NCI-H446 treated with DMSO at 0.1 percent for 48 hours (cell line): ENCODE measurements at places on chromosomes 13 and 19.

DNA sequence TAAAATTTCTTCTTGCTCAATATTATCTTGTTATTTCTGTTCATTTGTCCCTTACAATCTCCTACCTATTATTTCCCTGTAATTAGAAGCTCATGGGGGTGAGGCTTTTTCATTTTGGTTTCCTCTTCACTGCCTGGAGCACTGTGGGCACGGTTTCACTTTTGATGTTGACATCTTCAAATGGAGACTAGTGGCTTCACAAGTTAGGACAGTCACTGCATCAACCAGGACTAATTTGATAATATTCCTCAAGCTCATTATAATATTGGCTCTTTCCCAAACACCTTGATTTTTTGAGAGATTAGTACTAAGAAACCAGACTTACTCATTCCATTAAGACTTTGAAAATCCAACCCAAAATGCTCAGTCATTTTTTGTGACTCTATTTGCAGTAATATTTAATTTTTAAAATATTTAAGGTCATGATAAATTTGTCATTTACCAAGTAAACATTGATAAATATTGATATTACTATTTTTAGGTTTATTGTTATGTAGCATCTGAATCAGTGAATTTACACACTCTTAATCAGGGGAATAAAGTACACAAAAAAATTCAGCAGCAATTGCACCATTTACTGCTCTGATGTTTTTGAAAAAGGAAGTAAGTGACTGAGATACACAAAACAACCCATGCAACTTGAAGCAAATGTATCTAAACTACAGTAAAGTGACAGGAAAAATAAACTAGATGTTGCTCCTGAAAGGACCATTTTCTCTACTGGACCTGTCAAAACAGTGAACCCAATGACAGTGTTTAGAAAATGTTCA is 28.8 kb upstream of the RCBTB2 start:
- no peak for DNase-seq

GRCh38 chr13:76792731-76793347 is 93.4 kb downstream of the KCTD12 start:
- no peak for DNase-seq

- no peak for DNase-seq
Observed at GRCh38 chr13:20749377-20749776, 24.4 kb downstream of the EEF1AKMT1 start.

DNA sequence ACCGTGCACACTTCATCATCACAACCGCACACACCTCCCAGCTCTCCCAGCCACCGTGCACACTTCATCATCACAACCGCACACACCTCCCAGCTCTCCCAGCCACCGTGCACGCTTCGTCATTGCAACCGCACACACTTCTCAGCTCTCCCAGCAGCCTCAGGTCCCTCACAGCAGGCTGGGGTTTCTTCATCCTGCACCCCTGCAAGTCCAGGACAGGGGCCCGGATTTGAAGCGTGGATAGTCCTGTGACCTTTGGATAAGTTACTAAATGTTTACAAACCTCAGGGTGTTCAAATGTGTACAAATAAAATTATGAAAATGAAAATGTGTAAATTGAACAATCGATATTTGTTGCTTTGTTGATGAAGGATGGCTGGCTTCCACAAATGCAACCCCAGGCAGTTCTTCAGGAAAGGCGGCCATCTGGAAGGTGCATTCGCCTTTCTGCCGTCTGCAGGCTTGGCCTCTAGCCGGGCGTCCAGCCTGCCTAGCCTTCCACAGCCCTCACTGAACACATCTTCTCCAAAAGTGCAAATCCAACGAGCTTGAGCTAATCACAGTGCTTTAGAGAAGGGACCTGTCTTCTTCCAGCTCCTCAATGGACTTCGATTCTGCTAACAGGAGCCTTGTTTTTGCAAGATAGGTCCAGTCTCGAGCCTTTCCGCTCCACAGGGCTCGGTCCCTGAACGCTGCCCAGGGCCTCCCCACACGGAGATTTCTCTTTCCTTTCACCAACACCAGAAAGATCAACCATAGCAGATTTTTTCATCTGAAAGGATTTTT is 74.2 kb downstream of the SPACA7 start:
- DNase-seq, result no peak

DNA sequence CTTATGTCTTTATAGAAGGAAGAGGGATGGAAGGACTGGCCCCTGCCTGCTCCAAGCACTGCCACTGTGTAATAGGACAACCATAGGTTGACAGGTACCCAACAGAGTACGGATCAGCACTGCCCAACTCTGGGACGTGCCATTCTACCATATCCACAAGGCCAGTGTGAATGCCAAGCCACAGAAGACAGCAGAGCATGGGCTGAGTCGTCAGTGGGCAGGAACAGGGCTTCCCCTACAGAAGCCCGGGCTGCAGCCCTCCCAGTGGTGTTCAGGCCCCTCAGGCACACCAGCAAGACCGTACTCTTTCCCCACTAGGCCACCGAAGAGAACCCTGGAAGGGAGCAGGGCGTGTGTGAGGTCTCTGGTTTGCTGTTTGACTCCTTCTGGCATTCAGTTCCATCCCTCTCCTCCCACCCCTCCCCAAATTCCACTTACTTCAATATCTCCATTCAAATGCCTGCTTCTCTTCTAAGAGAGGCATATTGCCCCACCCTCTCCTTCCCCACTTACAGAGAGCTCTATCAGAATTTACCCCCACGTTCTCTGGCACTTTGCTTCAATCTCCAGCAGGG is 209.4 kb downstream of the FOXO1 start:
- no peak for DNase-seq
